ENCODE measurements at places on chromosomes 1 and 21. TPM values are rescaled to one million over a fixed set of nuclear protein-coding genes. Genes with fewer than 3 reads are reported as not detected.

GRCh38 chr1:15153184-15153841 lies at the start of gene TMEM51:
TMEM51 (plus strand) TSS chr1:15153747; CDS start chr1:15215088, 61,341 bp downstream.
- DNase-seq, result peak; percentile 50

DNA sequence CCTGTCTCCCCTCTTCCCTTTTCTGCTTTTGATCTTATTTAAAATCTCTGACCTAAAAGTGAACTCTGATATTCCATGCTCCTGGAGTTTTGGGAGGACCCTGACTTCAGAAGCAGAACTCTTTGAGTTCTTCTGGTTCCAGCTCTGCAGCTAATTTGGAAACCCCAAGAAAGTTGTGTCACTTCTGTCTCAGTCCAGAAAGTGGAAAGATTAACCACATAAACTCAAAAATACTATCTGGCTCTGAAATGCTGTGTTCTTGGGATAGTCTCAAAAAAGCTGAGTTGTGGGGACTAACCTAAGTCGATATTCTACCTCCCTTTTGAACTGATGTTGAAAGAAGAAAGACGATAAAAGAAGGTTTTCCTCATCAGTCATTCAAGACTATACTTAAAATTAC lies 59.8 kb downstream of the ITPKB start:
- no peak for DNase-seq

DNA sequence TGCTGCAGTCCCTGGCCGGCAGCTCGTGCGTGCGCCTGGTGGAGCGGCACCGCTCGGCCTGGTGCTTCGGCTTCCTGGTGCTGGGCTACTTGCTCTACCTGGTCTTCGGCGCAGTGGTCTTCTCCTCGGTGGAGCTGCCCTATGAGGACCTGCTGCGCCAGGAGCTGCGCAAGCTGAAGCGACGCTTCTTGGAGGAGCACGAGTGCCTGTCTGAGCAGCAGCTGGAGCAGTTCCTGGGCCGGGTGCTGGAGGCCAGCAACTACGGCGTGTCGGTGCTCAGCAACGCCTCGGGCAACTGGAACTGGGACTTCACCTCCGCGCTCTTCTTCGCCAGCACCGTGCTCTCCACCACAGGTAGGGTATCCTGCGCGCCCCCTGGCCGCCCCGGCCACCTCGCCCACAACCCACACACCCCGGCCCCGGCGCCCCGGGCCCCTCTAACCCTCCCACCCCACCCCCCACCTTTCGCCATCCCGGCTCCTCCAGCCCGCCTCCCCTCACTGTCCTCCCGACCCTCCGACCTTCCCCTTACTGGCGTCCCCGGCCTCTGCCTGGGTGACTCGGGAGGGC lies 352 bp downstream of the KCNK1 start:
- peak; percentile 73 for DNase-seq

DNA sequence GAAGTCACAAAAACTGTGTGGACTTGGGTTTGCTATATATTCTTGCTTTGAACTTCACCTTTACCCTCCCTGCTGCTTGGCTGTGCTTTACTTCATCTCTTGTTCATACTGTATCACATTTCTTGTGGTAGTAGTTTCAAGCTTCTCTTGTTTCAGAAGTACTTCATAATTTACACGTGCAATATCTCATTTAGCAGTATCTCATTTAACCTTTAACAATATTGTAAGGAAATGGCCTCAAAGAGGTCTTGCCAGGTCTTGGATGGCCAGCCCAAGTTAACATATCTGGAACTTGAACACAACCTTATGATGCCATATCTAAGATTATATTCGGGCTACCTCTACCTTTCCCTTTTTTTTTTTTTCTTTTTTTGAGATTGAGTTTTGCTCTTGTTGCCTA lies 1.7 kb upstream of the TRIM45 start:
- no peak for DNase-seq

GRCh38 chr1:90707363-90707710 lies 9.8 kb downstream of the BARHL2 start:
- peak; percentile 45 for DNase-seq

DNA sequence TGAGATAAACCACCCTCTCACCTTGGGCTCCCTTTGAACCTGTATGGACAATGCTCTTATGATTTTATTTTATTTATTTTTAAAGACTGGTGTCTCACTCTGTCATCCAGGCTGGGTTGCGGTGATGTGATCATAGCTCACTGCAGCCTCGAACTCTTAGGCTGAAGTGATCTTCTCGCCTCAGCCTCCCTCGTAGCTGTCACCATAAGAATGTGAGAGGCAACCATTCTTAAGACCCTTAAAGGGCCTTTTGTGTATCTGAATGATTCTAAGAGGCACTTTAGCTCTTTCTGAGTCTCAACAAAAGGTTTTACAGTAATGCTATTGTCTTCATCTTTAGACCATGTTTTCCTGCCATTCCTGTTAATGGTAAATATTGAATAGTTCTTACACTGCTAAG lies 67.0 kb downstream of the IVNS1ABP start:
- DNase-seq, result no peak

DNA sequence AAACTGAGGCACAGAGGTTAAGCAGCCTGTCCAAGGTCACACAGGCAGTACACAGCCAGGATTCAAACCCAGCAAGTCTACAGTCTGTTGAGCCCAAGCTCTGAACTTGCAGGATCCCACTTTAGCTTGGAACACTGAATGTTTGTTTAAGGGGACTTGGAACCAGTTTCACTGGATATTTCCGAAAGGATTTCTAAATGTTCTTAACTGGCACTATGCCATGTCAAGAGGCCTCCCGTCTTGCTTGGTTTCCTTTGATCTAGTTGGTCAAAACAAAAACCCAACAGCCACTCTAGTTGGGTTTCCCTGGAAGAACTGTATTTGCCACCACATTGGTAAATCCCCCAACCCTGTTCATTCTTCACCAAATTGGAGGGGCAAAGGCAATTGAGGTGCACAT lies 317.6 kb upstream of the KAZN start:
- no peak for DNase-seq

DNA sequence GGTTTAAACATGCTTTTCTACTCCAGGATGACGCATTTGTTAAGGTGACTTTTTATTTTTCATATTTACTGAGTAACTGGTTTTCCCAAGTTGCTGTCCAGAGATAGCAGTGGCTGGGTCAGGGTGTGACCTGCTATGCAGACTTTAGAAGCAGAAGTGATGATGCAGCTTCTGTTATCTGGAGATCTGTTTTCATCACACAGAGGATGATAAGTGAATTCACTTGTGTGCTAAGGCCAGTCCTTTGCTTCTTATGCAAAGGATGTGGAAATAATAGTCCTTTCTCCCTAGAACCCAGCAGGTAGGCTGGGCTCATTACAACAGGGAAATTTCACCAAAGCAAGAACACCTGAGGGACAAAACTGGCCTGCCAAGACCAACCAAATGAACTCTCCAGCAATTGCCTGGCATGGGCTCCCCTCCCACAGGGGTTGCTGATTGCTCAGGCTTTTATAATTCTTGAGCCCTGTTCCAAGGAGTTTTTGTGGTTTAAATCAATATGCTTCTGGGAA lies 97.8 kb upstream of the LPGAT1 start:
- DNase-seq, result no peak

DNA sequence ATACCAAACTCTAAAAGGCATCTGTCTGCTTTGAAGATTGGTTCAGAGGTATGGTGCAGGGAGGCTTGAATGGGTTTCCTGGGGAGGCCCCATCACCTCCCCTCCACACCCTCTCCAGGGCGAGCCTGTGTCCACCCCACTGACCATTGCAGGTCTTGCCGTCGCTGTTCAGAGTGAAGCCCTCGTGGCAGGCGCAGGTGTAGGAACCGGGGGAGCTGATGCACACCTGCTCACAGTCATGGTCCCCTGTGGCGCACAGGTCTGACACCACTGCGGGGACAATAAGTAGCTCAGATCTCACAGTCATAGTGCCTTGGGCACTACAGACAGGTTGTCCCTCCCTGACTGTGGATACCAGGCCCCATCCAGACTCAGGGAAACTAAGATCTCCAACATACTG lies 6.7 kb downstream of the MATN1 start:
- DNase-seq, result no peak

- peak; percentile 5 for DNase-seq
Measured at GRCh38 chr1:170010443-170010842, 64.1 kb downstream of the KIFAP3 start.

GRCh38 chr1:37130221-37130948 lies 96.1 kb upstream of the GRIK3 start:
- DNase-seq, result no peak

DNA sequence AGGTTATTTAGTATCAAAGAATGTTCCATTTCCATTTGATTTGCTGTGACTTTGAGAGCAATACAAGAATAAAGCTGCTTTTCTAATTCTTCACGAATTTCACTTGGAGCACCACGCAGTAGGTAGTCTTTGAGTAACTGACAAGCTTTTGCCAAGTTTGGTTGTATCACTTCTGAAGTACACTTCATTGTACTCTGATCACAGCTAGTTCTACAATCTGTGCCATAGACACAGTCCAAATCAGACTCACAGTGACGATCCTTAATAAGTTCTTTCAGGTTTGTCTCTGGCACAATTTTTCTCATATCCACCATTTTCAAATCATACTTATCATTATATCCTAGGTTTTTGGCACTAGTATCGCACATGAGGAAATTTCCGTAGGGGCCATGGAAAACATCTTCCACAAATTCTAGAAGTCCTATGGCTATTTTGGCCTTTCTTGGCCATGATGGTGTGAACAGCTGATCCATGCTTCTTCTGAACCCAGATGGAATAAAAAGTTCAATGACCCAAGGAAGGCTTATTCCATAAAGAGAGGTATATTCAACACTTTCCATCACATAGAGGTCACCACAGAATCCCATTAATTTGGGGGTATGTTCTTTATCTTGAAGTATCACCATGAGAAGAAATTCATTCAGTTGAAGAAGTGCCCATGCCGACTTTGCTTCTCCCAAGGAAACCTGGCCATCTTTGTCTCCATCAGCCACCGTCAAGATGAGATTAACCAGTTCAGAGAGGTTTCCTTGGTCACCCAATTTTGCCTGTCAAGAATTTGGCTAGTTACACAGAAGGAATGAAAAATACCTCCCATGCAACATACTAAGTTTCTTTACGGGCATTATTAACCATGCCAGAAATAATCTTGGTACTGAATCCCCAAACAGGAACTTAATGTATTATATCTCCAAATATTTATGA lies 11.9 kb downstream of the RPL5 start:
- DNase-seq, result no peak

GRCh38 chr1:178694923-178695525 lies 30.0 kb upstream of the RALGPS2 start:
- no peak for DNase-seq

- no peak for DNase-seq
Measured at GRCh38 chr1:201327687-201328240, 44.5 kb downstream of the PKP1 start.

- peak; percentile 9 for DNase-seq
Measured at GRCh38 chr1:85992791-85993190, 163.8 kb downstream of the COL24A1 start.

GRCh38 chr1:14783592-14783886 lies 185.1 kb downstream of the KAZN start:
- no peak for DNase-seq

DNA sequence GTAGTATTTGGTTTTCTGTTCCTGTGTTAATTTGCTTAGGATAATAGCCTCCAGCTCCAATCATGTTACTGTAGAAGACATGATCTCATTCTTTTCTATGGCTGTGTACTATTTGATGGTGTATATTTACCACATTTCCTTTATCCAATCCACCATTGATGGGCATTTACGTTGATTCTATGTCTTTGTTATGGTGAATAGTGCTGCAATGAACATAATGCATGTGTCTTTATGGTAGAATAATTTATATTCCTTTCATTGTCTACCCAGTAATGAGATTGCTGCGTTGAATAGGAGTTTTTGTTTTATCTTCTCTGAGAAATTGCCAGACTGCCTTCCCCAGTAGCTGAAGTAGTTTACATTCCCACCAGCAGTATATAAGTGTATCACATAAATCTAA lies 538.8 kb downstream of the LRRIQ3 start:
- DNase-seq, result no peak

DNA sequence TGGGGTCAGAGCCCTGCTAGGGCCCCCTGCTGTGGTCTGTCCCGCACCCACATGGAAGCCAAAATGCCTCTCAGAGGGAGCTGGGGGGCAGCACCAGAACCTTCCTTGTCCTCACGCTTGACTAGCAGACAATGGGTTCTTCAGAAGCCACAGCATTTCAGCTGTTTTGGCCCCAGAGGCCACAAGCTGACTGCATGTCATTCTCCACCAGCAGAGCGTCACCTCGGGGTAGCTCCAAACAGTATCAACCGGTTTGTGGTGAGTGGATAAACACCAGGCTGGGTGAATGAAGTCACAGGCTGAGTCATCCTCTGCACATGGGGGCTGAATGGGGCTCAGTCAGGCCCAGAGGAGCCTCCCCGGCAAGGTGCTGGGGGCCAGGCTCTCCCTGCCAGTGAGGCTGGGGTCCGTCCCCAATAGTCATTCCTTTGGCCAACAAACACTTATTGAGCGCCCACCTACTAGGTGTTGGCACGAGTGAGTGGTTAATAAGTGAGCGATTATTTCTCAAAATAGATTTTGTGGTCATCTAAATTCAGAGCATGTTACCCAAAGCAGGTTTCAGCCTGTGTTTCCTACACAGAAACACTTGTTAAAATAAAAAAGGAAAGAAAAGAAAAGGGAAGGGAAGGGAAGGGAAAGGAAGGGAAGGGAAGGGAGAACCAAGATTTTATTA lies 9.1 kb downstream of the OLIG1 start:
- no peak for DNase-seq

- DNase-seq, result no peak
Measured at GRCh38 chr1:151583796-151584195, 28.1 kb upstream of the SNX27 start.

- no peak for DNase-seq
Measured at GRCh38 chr1:175232335-175232734, 39.8 kb upstream of the KIAA0040 start.

GRCh38 chr1:15662477-15662876 lies 21.6 kb upstream of the PLEKHM2 start:
- DNase-seq, result no peak

DNA sequence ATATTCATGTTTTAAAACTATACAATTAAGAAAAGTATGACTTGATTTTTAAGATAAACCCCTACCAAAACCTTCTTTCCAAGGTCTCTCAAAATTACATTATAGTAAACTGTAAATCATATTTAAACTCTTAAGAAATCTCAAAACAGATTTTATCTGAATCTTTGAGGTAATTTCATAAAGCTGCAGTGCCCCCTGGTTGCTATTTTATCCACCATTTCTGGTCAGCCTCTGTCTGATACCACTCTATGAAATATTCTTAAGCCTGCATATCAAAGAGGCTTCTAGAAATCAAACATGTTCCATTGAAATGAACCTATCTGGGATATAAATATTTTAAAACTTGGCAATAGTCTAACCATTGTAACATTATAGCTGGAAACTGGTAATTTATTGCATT lies 317.3 kb downstream of the COL11A1 start:
- no peak for DNase-seq

GRCh38 chr1:30533796-30534550 lies 189.4 kb downstream of the MATN1 start:
- DNase-seq, result no peak

The SLC9C2 gene
- polyA plus RNA-seq, result 1.9 TPM

The BTF3L4 gene
- 106 TPM for polyA plus RNA-seq

The SCMH1 gene
- polyA plus RNA-seq, result 49.6 TPM

The DEDD gene
- polyA plus RNA-seq, result 61.5 TPM

The VCAM1 gene
- 61.0 TPM for polyA plus RNA-seq

The BGLAP gene
- polyA plus RNA-seq, result 5.6 TPM

The TCHHL1 gene
- not detected for polyA plus RNA-seq

The SYDE2 gene
- polyA plus RNA-seq, result 1.5 TPM

The ANKRD34A gene
- 8.6 TPM for polyA plus RNA-seq

The ESRRG gene
- polyA plus RNA-seq, result 48.4 TPM
